Adipocyte (in vitro differentiated cells): ENCODE measurements at places on chromosomes 2 and 18.

DNA sequence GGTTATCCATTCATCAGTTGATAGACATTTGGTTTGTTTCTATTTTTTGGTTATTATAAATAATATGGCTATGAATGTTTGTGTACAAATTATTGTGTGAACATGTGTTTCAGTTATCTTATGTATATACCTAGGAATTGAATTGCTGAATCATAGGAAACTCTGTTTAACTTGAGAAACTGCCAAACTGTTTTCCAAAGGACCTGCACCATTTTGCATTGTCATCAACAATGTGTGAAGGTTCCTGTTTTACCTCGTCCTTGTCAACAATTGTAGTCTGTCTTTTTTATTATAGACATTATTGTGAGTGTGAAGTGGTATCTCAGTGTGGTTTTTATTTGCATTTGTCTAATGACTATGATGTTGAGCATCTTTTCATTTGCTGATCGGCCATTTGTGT is 17.1 kb downstream of the PDK1 start:
- DNase-seq = no peak

- no peak for DNase-seq
Observed at GRCh38 chr2:150462770-150463169, 24.7 kb downstream of the RND3 start.

- no peak for DNase-seq
Observed at GRCh38 chr2:105309147-105309545, 20.4 kb downstream of the TGFBRAP1 start.

DNA sequence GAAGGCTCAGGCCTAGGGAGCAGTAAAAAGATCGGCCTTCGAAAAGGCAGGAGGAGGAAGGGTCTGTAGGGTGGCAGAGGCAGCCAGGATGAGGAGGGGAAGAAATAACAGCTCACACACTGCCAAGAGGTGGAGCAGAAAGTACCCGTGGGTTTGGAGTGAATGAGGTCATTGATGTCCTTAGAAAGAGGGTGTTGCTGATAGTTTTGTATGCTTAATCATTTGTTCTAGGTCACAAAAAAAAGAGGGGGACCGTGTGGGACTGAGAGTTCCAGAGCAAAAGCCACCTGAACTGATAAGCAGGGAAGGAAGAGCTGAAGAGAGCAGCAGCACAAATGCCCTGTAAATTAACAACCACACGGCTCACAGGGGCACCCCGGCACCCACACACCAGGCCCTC is 140.4 kb downstream of the FAM161A start:
- DNase-seq = no peak

- no peak for DNase-seq
Observed at GRCh38 chr2:184523732-184524131, 74.6 kb upstream of the ZNF804A start.

DNA sequence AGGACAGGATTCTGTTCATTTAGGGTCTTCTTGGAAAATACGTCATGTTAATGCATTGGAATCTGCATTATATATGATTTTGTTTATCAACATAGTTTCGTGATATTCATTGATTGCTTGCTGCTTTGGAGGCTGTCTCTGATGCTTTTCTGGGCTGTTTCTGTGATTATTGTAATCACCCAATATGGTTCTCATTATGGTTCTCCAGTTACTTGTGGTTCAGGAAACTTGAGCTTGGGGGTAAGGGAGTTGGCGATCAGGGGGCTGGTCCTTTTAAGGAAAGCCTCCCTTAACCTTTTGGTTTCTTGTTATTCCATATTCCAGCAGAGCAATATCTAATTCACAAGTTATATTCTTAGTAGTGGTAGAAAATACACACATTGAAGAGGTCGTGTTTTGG is 17.4 kb upstream of the STON1 start:
- peak; percentile 84 for DNase-seq

- no peak for DNase-seq
Observed at GRCh38 chr2:32952761-32953476, 6.2 kb downstream of the LTBP1 start.

DNA sequence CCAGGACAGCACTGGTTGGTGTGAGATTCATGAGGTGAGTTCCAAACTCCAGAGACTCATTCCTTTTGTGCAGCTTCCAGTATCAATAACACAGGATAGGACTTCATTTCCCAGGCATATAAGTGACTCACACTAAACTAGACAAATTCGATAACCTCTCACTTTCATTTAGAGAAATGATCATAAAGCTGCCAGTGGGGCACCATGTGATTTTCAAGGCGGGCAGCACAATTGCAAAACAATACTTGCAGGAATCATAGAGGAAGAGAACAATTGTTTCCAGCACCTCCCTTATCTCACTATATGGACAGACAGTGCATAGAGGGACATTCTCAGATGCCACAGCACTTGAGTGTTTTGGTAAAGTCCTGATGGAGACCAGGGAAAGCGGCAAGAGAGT is 31.3 kb upstream of the DNAH7 start:
- no peak for DNase-seq

- peak; percentile 52 for DNase-seq
Observed at GRCh38 chr2:197168705-197169104, 141.9 kb downstream of the ANKRD44 start.

GRCh38 chr2:168757223-168757622 is 45.2 kb upstream of the NOSTRIN start:
- DNase-seq = no peak

- peak; percentile 29 for DNase-seq
Observed at GRCh38 chr2:56871644-56872043, 687.9 kb downstream of the CCDC85A start.

DNA sequence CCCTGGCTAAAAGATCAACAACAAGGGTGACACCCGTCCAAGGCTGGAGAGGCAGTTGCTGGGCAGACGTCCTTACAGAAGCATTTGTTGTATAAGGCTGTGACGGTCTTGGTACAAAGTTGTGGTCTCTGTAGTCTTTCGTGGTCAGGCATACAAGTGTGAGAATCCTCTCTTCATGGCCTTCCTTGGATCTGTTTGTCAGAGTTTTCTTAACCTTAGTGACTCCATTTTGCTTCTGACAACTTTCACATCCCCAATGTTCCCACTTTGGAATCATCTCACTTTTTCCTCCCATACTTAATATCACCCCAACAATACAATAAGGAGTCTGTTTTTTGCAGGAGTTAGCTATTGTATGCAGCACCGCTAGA is 72.7 kb upstream of the ZCCHC2 start:
- no peak for DNase-seq

GRCh38 chr18:75475228-75475627 is 47.7 kb upstream of the SMIM21 start:
- DNase-seq = peak; percentile 95

DNA sequence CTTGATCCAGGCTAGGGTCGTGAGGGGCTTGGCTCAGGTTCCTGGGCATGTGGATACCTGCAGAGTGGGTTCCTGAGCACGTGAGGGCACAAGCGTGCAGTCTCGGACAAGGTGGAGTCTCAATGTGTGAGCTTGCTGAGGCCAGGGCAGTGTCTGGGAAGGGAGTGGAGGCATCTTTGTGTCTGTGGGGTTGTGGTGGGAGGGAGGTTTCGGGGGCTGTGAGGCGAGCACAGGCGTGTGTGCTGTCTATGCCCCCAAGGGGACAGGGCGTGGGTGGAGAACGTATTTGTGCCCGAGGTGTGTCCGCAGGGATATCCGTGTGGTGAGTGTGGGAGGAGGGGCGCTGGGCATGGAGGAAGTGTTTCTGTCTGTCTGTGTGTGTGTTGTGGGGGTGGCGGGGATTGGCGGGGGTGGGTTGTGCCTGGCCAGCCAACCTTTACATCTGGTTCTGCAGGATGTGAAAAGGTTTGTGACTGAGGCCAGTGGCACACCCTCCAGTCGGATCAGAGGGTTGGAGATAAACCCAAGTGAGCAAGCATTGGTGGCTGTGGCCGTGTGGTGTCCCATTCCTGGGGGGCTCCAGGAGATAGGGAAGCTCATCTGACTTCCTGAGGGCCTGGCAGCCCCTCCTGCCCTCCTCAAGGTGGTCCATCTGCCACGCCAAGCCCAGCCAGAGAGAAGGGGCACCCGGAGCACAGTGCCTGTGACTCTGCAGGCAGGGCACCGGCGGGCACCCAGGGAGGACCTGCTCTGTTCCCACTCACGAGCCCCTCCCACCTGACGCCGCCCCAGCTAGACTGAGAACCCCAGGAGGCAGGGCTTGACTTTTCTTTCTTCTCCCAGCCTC is 57.1 kb downstream of the ZFP36L2 start:
- DNase-seq = no peak

DNA sequence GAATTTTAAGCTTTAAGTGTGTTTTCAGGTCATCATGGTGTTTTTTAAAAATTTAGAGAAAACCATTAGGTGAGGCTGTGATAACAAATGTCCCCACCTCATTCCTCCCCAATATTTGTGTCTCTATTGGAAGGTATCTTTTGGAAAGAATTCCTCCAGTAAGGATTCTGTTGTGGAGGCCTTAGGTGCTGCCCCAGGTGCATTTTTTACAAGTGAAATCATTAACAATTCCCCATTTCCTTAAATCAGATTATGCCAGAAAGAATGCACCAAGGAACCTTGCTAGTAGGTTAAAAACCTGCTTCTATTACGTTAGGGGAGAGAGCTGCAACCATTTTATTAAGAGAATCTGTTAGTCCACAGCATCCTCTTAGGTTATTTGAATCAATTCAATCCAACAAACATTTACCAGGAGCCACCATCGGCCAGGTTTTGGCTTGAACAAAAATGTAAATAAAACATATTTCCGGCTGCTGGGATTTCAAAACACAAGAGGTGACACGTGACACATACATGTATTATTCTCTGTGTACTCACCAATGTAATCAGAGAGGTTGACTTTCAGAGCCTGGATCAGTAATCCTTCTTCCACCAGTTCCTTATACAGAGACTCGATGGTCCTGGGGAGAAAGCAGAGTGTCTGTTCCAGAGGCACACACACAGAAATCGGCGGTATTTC is 112.5 kb upstream of the ASB18 start:
- DNase-seq = no peak

DNA sequence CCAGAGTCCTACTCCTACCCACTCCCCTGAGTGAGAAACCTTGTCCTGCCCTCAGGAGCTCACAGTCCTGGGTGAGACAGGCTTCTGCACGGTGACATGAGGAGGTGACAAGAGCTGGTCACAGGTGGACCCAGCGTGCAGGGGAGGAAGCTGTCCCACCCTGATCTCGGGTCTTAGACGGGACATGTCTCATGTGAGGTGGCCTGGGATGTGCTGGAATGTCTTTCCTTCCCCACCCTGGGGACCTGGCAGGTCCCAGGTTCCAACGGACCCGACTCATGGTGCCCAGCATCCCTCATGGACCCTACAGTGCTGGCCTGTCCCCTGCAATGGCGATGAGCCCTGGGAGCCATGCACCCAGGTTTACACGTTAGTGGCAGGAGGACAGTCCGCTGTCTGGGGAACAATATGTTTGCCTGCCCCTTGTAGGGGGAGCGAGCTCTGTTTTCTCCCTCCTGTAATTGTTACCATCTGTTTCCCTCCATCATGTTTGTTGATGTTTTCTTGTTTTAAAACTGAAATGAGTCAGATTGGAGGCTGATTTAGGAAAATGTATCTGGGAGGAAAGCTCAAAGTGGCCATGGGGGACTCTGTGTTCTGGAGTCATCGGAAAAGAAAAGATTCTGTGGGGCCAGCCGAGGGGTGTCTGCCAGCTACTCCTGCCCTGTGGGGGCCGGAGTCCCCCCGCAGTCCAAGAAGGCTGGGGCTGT is 238.1 kb downstream of the KLHL29 start:
- DNase-seq = peak; percentile 50
